ENCODE measurements at places on chromosomes 2 and 18.

DNA sequence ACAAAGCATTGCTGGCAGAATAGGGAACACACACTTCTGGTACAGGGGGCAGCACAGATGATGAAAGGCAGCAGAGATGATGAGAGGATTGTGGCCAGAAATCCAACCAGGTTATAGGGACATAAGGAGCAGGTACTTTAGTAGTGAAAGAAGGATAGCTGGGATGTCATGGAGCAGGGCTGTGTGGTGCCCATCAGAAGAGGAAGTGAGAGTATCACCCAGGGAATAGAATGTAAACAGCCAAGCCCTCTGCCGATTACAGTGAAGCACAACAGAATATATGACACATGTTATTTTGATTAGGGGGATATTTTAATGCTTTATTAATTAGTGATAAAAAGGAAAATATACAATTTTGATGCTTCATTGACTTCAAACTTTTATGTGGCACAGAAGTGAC lies 883.4 kb upstream of the CDH2 start:
- DNase-seq, result no peak

DNA sequence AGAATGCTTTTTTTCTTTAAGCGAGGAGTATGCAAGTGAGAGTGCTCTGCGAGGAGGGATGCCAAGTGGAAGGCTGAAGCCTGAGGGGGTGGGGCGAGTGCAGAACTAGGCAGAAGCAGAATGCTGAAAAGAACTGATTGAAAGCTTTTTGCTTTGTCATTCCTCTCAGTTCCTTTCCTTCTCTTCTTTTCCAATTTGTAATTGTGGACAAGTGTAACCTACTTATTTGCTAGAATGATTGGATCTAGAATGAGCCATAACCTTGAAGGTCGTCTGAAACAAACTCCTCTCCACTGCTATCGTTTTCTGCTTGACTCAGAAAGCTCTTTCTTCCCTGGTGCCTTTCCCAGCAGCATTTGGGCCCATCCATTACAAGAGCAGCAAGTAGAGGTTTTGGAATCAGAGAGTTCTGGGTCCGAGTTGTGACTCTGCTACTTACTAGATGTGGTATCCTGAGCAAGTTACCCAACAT lies 115.3 kb downstream of the METTL8 start:
- peak; percentile 85 for DNase-seq

GRCh38 chr2:40827392-40827791 lies 375.5 kb upstream of the SLC8A1 start:
- DNase-seq, result no peak

GRCh38 chr2:20281876-20282275 lies 56.9 kb upstream of the SDC1 start:
- no peak for DNase-seq

- no peak for DNase-seq
These were observed 46.7 kb upstream of the ITGA6 start for GRCh38 chr2:172380436-172381274.

Measured in pons (tissue), 1 donor.